ENCODE measurements at places on chromosomes 1 and 21.

- DNase-seq, result peak; percentile 52
Measured at GRCh38 chr1:66350001-66350547, 183.9 kb upstream of the SGIP1 start.

- no peak for DNase-seq
Measured at GRCh38 chr21:20373031-20373430, 625.2 kb upstream of the NCAM2 start.

DNA sequence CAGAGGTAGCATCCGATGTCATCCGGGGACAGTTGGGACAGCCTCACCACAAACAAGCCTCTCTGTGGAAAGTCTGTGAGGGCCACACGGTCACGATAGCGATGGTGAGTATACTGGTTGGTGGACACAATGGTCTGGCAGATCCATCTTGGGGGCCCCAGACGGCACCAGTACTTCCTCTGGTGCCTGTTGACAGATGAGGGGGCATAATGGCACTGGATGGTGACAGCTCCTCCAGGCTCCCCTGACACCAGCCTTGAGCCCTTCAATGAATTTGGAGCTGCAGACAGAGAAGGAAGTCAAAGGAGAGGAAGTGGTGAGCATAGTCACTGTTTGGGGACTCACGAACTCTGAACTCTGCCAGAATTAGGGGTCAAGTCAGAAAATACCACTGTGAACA, 8.0 kb downstream of the FCAMR start:
- no peak for DNase-seq

DNA sequence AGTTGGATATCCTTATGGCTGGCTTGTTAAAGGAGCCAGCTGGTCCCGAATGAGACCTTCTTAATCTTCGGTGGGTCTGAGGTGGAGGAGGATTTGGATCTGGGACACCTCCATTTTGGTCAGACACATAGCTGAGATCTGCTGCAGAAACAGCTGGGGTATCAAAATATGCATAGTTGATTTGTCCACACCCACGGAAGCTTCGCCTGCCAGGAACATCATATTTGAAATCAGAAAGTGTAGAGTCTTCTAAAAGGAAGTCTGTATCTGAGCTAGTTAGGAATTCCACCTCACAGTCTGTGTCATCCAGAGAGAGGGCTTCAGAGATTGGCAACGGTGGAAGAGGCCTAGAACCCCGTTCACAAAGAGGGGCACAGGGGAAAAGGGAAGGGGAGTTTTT, 12.3 kb downstream of the ERRFI1 start:
- no peak for DNase-seq

- no peak for DNase-seq
Measured at GRCh38 chr1:210061992-210062391, 124.0 kb downstream of the SYT14 start.

GRCh38 chr1:185804206-185804605, 70.0 kb downstream of the HMCN1 start:
- no peak for DNase-seq

DNA sequence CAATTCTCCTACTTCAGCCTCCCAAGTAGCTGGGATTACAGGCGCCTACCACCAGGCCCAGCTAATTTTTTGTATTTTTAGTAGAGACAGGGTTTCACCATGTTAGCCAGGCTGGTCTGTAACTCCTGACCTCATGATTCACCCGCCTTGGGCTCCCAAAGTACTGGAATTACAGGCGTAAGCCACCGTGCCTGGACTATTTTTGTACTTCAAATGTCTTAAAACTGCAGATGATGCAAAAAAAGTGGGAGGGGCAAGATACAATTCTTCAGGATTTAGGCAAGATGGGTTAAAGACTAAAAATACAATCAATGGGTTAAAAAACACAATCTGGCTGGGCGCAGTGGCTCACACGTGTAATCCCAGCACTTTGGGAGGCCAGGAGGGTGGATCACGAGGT, 4.7 kb downstream of the SCAF4 start:
- DNase-seq, result no peak

DNA sequence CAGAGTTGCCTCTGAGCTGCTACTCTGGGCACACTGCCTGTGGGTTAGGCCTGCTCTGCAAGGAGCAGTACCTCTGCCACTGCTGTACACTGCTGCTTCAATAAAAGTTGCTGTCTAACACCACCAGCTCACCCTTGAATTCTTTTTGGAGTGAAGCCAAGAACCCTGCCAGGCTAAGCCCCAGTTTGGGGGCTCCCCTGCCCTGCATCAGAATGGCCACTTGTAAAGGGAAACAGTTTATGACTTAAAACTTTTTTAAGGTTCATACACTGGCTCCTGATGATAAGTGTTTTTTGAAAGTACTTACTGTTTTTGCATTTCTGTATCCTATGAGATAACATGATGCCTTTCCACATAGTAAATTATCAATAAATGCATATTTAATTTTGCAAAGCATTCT, 310.0 kb downstream of the LMO4 start:
- no peak for DNase-seq

DNA sequence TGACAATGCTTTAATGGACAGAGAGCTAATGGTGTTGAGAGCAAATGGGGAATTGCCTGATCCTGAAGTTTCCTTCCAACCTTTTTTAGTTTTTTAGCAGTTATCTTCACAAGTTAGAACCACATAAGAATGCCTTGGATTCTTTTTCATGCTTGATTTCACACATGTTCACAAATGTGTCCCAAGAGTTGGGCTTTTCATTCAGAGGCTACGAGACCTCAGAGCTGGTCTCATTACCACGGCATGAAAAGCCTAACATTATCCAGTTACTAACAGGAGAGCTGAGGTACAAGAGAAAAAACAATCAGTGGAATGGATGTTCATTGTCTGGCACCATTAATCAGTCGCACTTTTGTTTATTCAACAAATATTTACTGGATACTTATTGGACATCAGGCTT, 340.6 kb downstream of the ZNF326 start:
- DNase-seq, result no peak

- no peak for DNase-seq
Measured at GRCh38 chr1:5691795-5692509, 300.3 kb downstream of the NPHP4 start.

GRCh38 chr1:243582326-243582725, 267.7 kb downstream of the AKT3 start:
- no peak for DNase-seq

GRCh38 chr1:94422115-94422820, 4.1 kb downstream of the ABCD3 start:
- no peak for DNase-seq

GRCh38 chr1:172402878-172403569, 17.5 kb upstream of the C1orf105 start:
- no peak for DNase-seq

- no peak for DNase-seq
Measured at GRCh38 chr1:215484171-215484939, 82.7 kb upstream of the KCTD3 start.

- no peak for DNase-seq
Measured at GRCh38 chr1:108955881-108956280, 7.4 kb downstream of the CLCC1 start.

DNA sequence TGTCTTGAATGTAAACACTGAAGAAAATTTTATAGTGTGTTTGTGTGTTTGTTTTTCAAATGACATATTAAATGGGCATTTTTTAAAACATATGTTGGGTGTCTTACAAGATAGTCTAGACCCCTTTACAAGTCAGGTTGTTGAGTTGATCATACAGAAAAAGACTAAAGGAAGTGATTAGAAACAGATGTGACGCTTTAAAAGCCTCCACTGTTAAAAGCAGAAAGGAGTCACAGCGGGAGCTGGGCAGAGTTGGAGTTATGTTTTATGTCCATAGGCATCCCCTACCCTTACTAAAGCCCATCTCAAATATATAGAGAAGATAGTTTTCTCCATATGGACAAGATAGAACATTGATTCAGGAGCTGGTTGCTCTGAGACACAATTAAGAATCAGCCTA, 393.9 kb downstream of the PLPP3 start:
- DNase-seq, result no peak

DNA sequence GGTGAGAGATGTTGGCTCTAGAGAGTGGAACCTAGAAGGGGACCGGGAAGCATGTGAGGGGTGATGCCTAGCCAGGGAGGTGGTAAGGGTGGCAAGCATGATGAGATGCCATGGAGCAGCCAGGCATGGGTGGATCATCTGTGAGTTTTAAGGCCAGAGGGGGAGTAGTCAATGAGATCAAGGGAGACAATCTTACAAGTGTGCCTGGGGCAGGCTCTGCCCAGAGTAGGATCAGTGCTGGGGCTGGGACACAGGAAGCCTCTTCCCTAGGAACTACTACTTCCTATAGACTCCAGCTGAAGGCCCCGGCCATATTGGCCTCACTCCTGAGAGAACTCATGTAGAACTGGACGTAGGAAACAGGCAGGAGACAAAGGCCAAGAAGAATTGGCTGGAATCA, 192.4 kb upstream of the CSF3R start:
- DNase-seq, result no peak

- no peak for DNase-seq
Measured at GRCh38 chr1:13908128-13908527, 208.1 kb downstream of the PRDM2 start.

DNA sequence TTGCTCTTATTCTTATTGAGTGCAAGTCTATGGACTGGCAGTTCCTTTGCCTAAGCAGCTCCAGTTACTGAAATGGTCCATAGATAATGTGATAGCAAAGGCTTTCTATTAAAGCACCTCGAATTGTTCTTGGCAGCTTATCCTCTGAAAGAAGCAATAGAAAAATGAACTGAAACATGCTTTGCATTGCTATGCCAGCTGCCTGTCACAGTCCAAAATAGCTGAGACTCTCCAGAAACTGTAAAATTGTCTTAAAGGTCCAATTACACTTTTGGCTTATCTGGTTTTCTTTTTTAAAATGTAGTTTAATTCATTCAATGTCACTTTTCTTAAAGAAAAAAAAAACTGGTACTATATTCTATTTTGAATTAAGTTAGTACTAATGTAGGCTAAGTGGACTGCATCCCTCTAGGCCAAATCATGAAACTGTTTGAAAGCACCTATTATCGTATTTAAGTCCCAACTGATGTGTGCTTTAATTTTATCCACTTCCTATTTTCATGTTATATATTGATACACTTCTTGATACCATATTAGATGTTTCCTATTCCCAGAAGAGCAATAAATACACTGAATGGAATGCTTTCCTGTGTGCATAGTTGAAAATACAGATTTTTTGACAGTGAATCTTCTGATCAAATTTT, 208.0 kb upstream of the DEPDC1 start:
- no peak for DNase-seq

GRCh38 chr1:242008826-242009495, 10.1 kb upstream of the MAP1LC3C start:
- no peak for DNase-seq

GRCh38 chr1:234154320-234155251, 218.7 kb upstream of the COA6 start:
- no peak for DNase-seq

DNA sequence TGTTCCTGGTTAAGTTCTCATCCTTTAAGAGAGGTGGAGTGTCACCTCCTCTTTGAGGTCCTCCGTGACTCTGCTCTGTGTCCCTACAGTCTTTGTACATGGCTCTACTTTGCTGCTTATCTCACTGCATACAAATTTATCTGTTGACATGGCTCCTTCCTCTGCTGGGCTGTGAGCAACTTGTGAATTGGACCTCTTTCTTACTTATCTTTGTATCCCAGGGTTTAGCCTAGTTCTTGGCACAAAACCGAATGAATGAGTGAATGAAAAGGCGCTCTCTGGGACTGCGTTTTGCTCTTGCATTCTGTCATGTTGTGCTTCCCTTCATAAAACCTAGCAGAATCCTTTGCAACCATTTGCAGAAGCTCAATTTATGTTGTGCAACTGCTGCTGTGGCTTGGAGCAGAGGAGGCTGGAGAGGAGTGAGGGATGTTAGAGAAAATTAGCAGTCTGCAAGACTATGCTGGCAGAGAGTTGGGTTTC, 12.4 kb downstream of the SLC26A9 start:
- DNase-seq, result no peak

GRCh38 chr1:84737590-84737989, 47.3 kb upstream of the SSX2IP start:
- no peak for DNase-seq

DNA sequence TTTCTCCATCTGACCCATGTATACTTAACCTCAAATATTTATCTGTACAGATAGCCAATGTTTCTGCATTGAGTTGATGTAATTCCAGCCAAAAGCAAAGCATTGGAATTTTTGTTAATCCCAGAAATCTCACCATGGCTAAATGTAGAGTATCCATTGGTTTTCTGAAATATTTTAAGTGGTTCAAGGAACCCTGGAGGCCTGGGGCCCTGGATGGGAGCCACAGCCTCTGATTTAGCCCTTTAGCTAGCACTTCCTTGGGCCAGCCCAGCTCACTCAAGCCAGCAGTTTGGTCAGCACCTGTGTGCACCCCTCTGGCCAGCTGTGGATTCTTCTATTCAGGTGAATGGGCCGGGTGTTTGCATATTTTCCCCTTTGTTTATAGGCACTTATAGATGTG, 18.8 kb upstream of the EPS8L3 start:
- DNase-seq, result no peak

DNA sequence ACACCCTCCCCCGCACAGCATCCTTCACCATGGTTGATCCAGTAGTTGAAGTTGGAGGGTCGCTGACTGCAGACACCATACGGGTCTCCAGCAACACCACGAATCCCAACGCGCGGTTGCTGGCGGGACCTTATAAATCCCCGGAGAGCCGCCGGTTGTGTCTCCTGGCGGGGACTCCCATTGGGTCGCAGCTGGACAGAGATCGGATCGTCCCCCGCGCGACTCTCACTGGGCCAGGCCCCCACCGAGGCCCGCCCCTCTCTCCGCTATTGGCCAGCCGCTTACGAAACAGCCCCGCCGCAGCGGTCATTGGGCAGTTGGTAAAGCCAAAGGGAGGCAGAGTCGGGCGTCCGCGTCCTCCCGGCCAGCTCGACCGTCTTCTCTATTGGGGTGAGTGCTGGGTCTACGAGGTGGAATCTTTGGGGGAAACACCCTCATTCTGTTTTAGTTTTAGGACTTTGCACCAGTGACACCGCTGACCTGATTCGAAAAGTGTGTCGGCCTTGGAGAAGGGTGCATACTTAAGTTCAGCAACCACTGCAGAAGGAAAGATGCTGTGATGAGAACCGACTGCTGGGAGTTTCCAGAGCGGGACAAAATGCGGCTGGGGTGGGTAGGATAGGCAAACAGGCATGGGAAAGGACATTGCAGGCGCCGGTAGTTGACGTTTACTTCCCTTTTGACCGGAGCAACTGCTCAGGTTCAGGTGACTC, 27.4 kb downstream of the RABIF start:
- peak; percentile 16 for DNase-seq

DNA sequence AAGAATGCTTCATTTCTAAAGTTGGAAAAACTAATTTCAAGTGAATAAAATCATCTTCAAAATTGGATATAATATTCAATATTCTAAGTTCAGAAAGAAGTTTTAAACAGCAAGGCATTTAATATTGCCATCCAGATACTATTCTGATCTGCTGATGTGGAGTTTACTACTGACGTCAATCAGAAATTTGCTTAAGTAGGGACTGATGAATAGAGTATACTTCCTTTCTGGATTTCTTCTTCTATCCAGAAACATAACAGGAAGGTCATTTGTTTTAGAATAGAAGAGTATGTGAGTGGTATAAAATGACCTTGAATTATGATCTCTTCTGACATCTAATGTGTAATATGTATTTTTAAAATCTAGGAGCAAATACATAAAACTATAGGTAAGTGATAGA, 308.1 kb upstream of the ADGRL2 start:
- no peak for DNase-seq

GRCh38 chr1:2466958-2467554, 9.0 kb upstream of the PLCH2 start:
- DNase-seq, result peak; percentile 10

GRCh38 chr1:21050031-21050430, 126.7 kb downstream of the EIF4G3 start:
- no peak for DNase-seq

GRCh38 chr1:34721646-34722355, 33.0 kb upstream of the GJB5 start:
- DNase-seq, result no peak

- DNase-seq, result no peak
Measured at GRCh38 chr1:6508816-6509189, 17.3 kb upstream of the PLEKHG5 start.

Data from stimulated activated naive CD4-positive, alpha-beta T cell treated with Interleukin-2 at 50 U/mL for 16 hours (primary cell).